ENCODE measurements at places on chromosomes 6 and 20. TPM values are rescaled to one million over a fixed set of nuclear protein-coding genes. Genes with fewer than 3 reads are reported as not detected.

GRCh38 chr20:24781418-24781980 is 167.6 kb upstream of the CST7 start:
- no peak for DNase-seq

GRCh38 chr6:42404484-42404883 is 47.2 kb downstream of the TRERF1 start:
- DNase-seq: no peak

Gene PSORS1C2
- polyA plus RNA-seq: not detected

DNA sequence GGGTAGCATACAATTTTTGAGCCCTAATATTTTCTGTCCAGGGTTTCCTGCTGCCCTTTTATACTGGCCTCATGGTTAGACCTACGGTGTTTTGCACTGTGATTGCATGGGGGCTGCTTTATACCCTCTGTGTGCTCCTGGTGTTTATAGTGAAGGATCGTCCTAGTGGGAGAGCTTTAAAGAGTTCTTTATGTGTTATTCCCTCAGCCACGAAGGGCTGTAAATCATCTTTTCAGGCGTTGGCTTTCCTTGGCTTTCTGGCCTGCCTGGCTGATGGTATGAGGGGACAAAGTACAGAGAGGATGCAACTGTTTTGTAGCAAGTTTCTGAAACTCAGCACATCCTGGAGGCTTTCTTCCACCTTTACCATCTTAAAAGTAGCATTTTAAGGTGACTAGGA is 464.3 kb downstream of the EPM2A start:
- DNase-seq: no peak

- no peak for DNase-seq
Observed at GRCh38 chr6:107604549-107604948, 114.6 kb downstream of the SOBP start.

Gene OXT
- polyA plus RNA-seq: 0.50 TPM

Gene TNXB
- 125 TPM for polyA plus RNA-seq

- DNase-seq: no peak
Observed at GRCh38 chr6:16452348-16452747, 214.0 kb downstream of the GMPR start.

DNA sequence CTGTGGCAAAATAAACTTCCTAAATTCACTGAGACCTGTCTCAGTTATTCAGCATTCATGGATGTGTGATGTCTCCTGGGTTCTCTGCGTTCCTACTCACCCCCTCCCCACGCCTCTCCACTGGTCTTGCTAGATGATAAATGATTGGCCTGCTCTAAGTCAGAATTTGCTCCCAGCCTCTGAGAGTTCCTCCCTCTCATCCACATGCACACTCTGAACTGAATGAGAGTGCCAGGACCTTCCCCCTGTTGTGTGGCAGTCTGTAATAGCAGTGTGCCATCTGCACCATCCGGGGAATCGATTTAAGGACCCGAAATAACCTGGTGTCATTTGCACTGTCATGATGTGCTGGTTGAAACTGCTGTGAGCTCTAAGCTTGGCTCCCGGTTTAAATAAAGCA is 135.8 kb upstream of the AFDN start:
- no peak for DNase-seq

GRCh38 chr6:6688283-6688682 is 99.8 kb downstream of the LY86 start:
- no peak for DNase-seq

- no peak for DNase-seq
Observed at GRCh38 chr6:157164972-157165371, 158.3 kb downstream of the TMEM242 start.

GRCh38 chr20:38825901-38826625 is 20.6 kb downstream of the PPP1R16B start:
- no peak for DNase-seq
